ENCODE measurements at places on chromosomes 2 and 18. TPM values are rescaled to one million over a fixed set of nuclear protein-coding genes. Genes with fewer than 3 reads are reported as not detected.

DNA sequence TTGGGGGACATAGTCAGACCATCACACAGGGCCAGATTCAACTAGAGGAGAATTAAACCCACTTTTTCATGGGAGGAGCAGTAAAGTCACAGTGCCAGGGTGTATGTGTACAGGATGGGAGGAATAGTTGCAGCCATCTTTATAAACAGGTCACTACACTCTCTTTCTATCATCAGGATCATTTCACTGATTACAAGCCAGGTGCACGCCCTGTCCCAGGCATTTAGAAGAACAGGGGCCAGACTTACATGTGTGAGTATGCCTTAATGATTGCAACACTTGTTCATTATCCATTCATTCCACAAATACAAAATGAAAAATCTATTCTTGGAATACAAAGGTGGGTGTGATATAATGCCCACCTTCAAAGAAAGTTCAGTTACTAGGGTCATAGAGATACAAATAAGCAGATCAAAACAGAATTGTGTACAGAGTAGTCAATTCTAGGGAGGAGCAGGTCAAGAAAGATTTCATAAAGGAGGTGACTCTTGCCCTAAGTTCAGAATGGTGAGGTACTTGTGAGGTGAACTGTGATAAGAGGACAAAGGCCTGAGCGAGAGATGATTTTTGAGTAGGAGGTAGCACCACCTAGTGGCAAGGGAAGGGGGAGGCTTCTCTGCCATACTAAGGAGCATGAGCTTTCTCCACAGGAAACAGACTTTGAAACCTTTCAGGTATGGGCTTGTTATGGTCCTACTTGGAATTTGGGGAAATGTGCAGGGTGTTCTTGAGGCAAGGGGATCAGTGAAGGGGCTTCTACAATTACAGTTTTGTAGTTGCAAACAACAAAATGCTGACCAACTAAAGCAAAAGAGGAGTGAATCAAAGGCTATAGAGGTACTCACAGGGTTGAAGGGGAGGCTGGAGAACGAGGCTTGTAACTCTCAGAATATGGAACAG, 156.3 kb downstream of the SUCLG1 start:
- H3K27me3 ChIP-seq = no peaks in the 10 kb centered on the region
- H3K4me3 ChIP-seq = no peak overlapping the region
- no peaks in the 10 kb centered on the region for H3K4me1 ChIP-seq
- H3K27ac ChIP-seq = no peak overlapping the region
- H3K36me3 ChIP-seq = no peaks in the 10 kb centered on the region

GRCh38 chr2:100237770-100238169, 84.5 kb downstream of the LONRF2 start:
- H3K4me3 ChIP-seq = no peak overlapping the region
- H3K36me3 ChIP-seq = no peaks in the 10 kb centered on the region
- no peak for DNase-seq
- no peaks in the 10 kb centered on the region for H3K27me3 ChIP-seq
- H3K4me1 ChIP-seq = no peaks in the 10 kb centered on the region
- no peak overlapping the region for H3K27ac ChIP-seq

DNA sequence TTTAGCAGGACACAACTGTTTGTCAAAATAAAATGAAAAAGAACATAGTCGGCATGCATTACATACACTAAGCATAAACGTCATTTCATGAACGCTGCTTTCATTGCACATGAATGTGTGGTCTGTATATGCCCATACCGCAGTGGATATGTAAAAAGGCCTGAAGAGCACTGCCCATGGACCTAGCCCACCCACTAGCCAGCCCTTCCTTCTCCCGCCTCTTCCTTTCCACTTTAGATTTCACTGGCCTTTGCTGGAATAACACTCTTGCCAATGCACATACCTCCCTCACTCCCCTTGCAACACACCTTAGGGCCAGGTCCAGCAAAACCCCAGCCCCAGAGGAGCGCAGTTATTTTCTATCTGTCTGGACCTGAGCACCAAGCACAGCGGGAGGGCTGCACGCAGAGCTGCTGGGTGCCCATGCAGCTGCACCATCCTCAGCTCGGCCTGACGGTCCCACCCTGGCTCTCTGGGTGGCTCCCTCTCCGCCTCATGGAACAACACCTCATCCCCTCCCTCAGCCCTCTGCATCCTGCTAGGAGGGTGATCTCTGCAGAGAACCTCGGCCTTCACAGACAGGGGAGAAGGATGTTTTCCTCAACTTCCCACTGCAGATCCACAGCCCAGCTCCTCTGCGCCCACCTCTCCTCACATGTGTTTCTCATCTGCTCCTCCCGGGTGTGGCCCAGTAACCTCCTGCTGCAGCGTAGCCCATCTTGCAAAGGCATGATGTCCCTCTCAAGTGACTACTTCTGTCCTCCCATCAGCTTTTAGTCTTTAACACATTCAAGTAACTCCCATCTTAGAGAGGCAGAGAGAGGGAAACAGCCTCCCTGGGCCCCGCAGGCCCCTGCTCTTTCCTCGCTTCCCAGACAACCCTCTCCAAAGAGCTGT, 72.7 kb downstream of the FBXO15 start:
- no peaks in the 10 kb centered on the region for H3K36me3 ChIP-seq
- no peak overlapping the region for H3K27ac ChIP-seq
- no peaks in the 10 kb centered on the region for H3K27me3 ChIP-seq
- DNase-seq = no peak
- no peak overlapping the region for H3K4me3 ChIP-seq
- H3K4me1 ChIP-seq = no peaks in the 10 kb centered on the region

DNA sequence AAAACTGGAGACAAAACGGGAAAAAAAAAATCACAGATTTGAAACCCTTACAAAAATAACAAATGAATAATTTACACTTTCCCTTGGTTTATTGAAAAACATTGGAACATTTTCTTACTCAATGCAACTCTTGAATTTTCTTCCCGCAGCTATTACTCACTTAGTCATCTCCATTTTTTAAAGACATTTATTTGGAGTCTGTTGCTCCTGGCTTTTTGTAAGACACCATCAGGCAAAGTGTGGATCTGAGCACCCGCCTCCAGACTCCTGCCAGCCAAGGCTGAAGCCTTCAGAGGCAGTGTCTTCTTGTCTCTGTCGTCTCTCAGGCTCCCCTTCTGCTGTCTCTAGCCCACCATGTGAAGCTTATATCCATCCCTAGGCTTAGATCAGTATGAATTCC, 46.2 kb downstream of the TRIB2 start:
- H3K27me3 ChIP-seq = no peaks in the 10 kb centered on the region
- H3K36me3 ChIP-seq = no peaks in the 10 kb centered on the region
- DNase-seq = no peak

DNA sequence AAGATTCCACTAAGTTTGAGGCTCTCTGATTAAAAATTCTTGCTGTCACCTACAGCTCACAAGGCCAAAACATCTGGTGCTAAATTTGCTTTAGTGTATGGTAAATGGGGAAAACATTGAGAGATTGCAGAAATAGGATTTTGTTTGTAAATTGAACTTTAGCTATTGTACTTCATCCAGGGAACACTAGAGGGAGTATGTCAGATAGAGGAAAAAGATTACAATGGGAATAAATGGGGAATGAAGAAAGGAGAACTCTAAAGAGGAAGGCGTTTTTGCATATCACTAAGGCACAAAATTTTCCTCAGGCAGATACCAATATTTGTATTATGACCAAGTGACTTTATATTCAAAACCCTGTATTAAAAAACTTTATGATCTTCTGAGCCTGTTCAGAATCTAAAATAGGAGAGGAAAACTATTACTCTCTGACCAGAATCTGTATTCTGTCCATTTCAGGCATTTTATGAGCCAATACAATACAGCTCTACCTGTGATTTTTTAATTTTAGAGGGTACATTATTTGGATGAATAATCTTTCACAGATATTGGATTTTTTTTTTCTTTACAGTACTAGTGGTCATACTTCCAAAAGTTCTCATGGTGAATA, 52.3 kb upstream of the ITGB6 start:
- H3K27ac ChIP-seq = no peak overlapping the region
- no peaks in the 10 kb centered on the region for H3K36me3 ChIP-seq
- H3K4me3 ChIP-seq = no peak overlapping the region
- no peak for DNase-seq
- no peaks in the 10 kb centered on the region for H3K27me3 ChIP-seq

GRCh38 chr2:70380621-70381020, 78.8 kb upstream of the FAM136A start:
- no peaks in the 10 kb centered on the region for H3K4me1 ChIP-seq
- no peak overlapping the region for H3K27ac ChIP-seq
- H3K4me3 ChIP-seq = no peak overlapping the region
- no peaks in the 10 kb centered on the region for H3K27me3 ChIP-seq

DNA sequence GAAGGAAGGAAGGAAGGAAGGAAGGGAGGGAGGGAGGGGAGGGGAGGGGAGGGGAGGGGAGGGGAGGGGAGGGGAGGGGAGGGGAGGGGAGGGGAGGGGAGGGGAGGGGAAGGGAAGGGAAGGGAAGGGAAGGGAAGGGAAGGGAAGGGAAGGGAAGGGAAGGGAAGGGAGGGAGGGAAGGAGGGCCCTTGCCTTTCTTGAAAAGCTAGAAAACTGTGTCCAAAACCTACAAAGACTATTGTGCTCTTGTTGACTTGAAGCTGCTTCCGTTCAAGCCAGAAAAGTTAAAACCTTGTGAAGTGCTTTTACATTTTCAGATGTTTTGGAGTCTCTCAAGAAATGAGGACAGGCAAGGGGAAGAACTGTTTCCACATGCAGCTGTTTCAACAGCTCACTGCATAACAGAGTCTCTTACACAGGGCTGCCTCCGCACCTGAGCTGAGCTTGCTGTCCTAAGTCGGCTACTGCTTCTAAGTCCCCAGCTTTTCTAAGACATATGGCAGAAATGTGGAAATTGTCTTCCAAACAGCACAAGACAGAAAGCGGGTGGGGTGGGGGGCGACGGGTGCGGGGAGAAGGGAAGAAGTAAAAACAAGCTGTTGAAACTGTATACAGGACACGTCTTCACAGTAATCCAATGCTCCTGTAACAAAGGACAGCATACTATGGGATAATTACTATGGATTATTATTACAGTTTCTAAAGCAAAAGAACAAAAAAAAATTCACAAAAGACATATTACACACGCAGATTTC, 46.1 kb downstream of the BCL11A start:
- DNase-seq = no peak
- H3K36me3 ChIP-seq = no peaks in the 10 kb centered on the region
- no peak overlapping the region for H3K4me3 ChIP-seq
- H3K27ac ChIP-seq = peak overlapping the region; percentile 23
- H3K4me1 ChIP-seq = peaks cover 91% of the 10 kb centered on the region
- no peaks in the 10 kb centered on the region for H3K27me3 ChIP-seq

DNA sequence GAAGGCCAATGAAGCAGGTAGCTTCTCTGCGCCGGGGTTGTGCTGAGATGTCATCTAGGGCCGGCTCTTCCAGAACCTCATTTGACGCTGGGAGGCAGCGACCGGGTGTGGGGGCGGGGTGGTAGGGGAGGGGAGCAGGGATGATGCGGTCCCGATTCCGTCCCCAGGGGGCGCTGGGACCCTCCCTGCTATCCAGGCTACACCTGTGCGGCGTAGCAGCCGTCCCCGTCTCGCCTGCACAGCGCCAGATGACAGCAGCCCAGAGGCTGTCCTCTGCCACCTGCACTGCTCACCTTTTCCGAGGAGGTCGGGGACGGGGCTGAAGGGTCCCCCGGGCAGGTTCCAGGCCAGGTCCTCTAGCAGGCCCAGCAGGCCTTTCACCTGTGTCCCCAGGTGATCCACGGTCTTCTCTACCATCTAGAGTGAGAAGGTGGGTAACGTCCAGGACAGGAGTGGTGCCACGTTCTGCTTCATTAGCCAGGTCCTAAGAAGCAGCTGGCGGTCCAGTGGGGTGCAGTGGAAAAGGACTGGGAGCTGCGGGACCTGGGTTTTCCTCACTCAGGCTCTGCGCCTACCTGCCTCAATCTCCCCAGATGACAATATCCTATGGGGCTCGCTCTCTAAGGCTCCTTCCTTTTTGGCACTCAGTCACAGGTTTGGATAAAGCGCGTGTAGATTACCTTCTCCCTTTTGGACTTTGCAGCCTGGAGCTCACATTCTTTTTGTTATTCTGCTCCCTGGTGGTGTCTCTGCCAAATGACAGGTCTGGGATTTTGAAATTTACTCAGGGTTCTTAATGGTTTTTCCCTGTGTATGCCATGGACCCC, 56.0 kb upstream of the RAB6C start:
- peaks cover 8% of the 10 kb centered on the region for H3K4me1 ChIP-seq
- no peak for DNase-seq
- H3K36me3 ChIP-seq = no peaks in the 10 kb centered on the region

GRCh38 chr2:43311276-43311675, 84.9 kb upstream of the ZFP36L2 start:
- peak overlapping the region; percentile 78 for H3K27ac ChIP-seq
- no peaks in the 10 kb centered on the region for H3K36me3 ChIP-seq
- no peaks in the 10 kb centered on the region for H3K27me3 ChIP-seq
- no peak overlapping the region for H3K4me3 ChIP-seq
- peaks cover 41% of the 10 kb centered on the region for H3K4me1 ChIP-seq

GRCh38 chr2:144516981-144517865, 2.7 kb downstream of the ZEB2 start:
- H3K27ac ChIP-seq = peak overlapping the region; percentile 81
- peak overlapping the region; percentile 75 for H3K4me3 ChIP-seq
- H3K36me3 ChIP-seq = no peaks in the 10 kb centered on the region
- peaks cover 26% of the 10 kb centered on the region for H3K4me1 ChIP-seq
- H3K27me3 ChIP-seq = peaks cover 81% of the 10 kb centered on the region
- DNase-seq = peak; percentile 84

GRCh38 chr2:228378696-228379425, 197.4 kb upstream of the SPHKAP start:
- H3K4me3 ChIP-seq = no peak overlapping the region
- H3K27ac ChIP-seq = no peak overlapping the region
- H3K27me3 ChIP-seq = no peaks in the 10 kb centered on the region
- no peaks in the 10 kb centered on the region for H3K4me1 ChIP-seq

Gene MLPH
- 56.2 TPM for polyA plus RNA-seq

Gene CNTNAP5
- polyA plus RNA-seq = not detected

Gene CD207
- not detected for polyA plus RNA-seq

Measured in sigmoid colon (tissue), 7 donors.